CD4-positive, alpha-beta T cell treated with Interleukin-12 subunit alpha and Interleukin-12 subunit beta, for 1 hour (primary cell): ENCODE measurements at places on chromosomes 12 and 14.

- no peak for DNase-seq
Measured at GRCh38 chr12:34398706-34399630, 376.7 kb downstream of the ALG10 start.

GRCh38 chr14:105857220-105857825 is 330.9 kb downstream of the TMEM121 start:
- peak; percentile 36 for DNase-seq

GRCh38 chr12:92573104-92573503 is 129.7 kb upstream of the PLEKHG7 start:
- no peak for DNase-seq

GRCh38 chr12:19749906-19750574 is 310.7 kb downstream of the AEBP2 start:
- no peak for DNase-seq

GRCh38 chr12:16021676-16022075 is 110.5 kb downstream of the DERA start:
- DNase-seq: no peak

- no peak for DNase-seq
Measured at GRCh38 chr12:45257185-45257930, 41.5 kb downstream of the ANO6 start.

DNA sequence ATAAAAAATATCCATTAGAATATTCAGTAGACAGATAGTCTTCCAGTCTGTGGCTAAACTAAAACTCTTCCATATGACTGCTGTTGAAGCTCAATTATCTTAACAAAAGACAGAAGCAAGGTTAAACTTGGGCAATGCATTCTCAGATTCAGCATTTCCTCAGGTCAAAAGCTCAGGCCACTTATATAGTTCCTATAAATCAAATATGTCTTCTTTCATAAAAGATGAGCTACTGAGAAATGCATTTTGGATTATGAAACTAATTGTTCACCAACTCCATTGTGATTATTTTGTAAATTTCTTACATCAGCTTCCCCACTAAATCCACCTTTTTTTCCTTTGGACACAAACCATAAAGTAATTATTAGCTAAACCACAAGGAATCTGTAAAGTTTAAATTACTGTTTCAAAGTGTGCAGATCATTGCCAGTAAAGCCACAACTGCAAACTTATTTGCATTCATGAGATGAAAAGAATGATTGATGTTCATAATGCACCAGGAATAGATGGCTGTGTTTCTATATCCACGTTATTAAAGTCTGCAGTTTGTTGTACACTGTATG is 224.4 kb downstream of the FBXL14 start:
- no peak for DNase-seq

- no peak for DNase-seq
Measured at GRCh38 chr14:54221971-54222370, 174.8 kb upstream of the CDKN3 start.

DNA sequence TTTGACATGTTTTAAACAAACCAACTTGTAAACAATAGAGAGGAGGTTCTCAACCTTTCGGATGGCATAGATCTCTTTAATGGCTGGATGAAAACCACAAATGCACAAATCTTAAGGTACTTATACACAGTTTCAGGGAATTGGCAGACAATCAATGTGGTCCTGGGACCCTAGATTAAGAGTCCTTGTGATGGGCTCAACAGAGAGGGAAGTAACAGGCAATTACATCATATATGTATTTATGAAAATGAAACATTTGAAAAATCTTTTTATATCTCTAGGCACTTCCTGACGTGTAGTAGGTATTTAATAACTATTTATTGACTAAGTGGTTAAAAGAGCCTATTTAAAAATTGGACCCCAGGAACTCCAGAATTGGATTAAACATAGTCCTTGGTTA is 897 bp downstream of the ACTR10 start:
- DNase-seq: no peak

DNA sequence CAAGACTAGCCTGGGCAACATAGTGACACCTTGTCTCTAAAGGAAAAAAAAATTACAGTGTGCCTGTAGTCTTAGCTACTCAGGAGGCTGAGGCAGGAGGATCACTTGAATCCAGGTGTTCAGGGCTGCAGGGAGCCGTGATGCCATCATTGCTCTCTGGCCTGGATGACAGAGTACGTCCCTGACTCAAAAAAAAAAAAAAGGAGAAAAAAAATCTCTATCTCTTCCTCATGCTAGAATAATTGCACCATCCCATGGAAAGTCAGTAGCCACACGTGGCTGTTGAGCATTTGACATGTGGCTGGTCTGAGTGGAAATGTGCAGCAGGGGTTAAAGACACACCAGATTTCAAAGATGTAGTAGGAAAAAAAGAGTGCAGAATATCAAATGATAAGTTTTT is 3.8 kb downstream of the RILPL1 start:
- no peak for DNase-seq

DNA sequence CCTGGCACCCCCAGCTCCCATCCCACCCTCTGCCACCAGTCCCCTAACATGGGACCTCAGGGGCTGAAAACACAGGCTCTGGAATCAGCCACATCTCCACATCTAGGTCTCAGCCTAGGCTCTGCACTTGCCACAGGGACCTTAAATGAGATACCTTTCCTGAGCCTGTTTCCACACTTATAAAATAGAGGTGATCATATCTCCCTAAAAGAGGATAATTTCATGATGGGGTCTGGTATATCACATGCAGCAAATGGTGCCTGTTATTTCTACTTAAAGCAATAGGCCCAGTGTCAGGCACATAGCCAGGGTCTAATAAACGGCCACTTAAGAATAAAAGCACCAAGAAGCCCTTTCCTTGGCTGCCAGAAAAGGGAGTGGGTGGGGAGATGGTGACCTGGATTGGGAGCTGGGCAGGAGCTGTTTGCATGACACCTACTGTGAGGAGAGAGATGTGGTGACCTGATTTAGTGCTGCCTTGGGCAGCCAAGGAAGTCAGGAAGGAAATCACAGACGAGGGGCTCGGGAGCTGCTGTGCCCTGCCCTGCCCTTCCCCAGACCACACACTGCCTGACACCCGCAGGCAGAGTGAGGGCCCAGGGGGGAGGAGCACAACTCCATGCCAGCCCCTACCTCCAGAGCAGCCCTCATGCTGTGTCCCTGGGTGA is 71.2 kb downstream of the IRF2BPL start:
- DNase-seq: peak; percentile 36

DNA sequence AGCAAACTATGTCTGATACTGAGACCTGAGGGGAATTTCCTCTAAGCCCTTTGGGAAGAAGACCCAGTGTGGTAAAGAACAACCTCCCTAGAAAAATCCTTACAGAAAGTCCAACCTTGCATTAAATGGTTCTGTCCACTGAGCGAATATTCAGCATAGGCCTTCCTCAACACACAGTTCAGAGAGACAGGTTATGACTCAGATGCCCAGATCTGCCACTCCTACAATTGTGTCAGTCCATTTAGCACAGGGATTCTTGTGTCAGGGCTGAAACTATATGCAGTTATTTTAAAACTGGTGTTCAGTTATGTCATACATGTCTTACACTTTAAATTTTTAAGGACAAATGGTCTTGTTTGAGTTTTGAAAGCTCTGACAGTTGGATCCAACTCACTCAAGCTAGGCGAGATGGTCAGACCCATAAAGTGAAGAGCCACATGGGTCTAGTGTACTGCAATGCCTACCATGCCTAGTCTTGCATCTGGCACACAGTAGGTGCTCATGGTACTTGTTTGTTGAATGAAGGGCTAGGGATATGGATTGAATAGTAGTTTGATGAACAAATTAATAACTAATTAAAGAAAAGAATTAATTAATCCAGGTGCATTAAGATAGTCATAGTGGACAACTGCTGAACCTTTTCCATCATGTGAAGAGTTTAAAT is 207.5 kb upstream of the PWP1 start:
- DNase-seq: no peak

DNA sequence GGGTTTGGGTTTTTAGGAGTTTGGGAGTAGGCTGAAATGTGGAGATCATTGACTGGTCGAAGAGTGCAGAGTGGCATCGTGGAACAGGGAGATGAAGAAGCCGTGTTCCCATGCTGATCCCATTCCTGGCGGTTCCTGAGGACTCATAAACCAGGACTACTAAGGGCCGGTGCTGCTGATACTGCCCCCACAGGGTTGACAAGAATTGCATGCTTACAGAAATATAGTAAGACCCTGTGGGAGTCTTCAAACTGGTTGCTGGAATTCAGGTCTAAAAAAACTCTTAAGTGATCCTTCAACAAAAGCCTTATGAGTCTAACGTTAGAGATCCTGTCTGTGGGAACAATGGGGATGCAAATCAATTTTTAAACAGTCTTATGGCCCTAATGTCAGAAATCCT is 64.0 kb upstream of the ARHGAP5 start:
- no peak for DNase-seq

DNA sequence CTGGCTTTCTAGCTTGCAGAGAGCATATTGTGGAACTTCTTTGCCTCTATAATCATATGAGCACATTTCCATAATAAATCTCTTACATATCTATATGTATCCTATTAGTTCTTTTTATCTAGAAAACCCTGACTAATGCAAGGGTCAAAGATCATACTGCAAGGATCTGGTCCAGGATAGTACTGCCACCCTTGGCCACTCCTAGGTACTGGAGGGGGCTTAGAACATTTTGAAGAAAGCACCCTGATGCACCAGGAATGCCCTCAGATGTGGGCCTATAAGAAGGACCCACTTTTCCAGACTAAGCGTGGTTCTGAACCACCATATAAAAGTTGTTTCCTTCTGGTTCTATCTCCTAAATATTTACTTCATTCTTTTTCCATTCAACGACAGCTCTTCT is 14.6 kb downstream of the ATXN7L3B start:
- no peak for DNase-seq

- no peak for DNase-seq
Measured at GRCh38 chr12:113796066-113796827, 169.9 kb downstream of the RBM19 start.

GRCh38 chr12:120646044-120646443 is 5.6 kb downstream of the CABP1 start:
- no peak for DNase-seq

GRCh38 chr14:101330416-101331140 is 230.7 kb upstream of the DIO3 start:
- no peak for DNase-seq

DNA sequence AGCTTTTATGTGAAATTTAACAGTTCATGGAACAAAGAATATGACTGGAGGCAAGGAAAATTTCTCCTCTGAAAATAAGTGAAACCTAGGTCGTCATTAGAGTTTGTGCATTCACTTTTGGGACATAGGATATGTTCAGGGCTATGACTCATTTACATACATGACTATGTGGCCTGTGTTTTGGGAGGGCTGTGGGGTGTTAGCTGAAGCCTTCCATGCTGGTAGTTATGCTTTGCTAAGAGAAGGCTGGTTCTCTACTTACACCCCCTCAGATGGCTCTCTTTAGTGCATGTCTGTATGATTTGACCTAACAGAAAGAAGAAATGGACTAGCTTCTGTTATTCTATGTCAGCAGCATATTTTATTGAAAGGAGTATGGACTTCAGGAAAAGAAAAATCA is 416.5 kb upstream of the GARIN6 start:
- no peak for DNase-seq

- no peak for DNase-seq
Measured at GRCh38 chr12:104718304-104718929, 239.7 kb downstream of the SLC41A2 start.

GRCh38 chr14:95815226-95815690 is 61.4 kb upstream of the TUNAR start:
- DNase-seq: no peak

- no peak for DNase-seq
Measured at GRCh38 chr12:128459067-128459466, 192.1 kb downstream of the TMEM132C start.

- no peak for DNase-seq
Measured at GRCh38 chr12:130968611-130969010, 14.9 kb downstream of the ADGRD1 start.

DNA sequence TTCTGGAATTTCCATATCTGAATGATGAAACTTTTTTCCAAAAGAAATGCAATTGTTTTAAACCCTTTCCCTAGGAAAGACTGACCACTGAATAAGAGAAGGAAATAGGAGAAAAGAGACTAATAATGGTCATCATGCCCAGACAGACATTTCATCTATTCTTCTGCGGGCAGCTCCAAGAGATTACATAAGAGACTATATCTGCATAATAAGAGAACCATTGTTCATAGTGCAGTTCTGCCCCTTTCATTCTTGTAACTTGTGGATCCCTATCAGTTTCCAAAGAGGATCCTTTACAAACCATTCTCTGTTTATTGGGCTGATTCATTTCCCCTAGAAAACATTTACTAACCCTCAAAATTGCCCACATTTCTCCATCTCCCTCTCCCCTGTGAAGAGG is 197.8 kb downstream of the FSCB start:
- DNase-seq: no peak

- DNase-seq: peak; percentile 45
Measured at GRCh38 chr12:68451261-68452077, 119.3 kb upstream of the MDM1 start.

- no peak for DNase-seq
Measured at GRCh38 chr12:105253866-105254513, 18.0 kb upstream of the APPL2 start.

DNA sequence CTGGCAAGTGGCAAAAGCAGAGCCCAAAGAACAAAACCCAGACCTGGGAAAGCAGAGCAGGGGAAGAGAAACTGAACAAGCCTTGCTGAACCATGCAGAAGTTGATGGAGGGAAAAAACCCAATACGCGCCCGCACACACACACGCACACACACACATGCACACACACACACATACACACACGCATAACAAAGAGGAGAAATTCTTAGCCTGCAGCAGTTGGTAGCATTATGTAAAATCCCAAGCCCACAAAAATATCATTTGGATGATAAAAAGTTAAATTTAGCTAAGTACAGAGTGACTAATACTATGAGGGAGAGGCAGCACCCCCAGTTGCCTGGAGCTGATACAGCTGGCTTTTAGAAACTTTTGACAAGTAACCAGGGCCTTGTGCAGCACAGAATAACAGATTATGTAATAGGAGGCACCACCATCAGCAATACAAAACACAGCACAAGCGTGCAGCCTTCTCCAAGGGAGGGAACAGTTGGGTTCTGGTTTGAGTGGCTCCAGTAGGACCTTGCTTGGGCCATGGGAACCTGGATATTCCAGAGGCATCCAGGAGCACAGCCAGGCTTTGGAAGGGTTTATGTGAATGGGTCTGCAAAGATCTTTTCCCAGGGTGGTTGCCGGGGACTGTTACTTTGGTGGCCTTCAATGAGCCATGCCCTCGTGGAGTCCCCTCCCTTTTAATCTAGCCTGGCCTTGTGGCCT is 35.3 kb downstream of the PITPNM2 start:
- DNase-seq: peak; percentile 19

DNA sequence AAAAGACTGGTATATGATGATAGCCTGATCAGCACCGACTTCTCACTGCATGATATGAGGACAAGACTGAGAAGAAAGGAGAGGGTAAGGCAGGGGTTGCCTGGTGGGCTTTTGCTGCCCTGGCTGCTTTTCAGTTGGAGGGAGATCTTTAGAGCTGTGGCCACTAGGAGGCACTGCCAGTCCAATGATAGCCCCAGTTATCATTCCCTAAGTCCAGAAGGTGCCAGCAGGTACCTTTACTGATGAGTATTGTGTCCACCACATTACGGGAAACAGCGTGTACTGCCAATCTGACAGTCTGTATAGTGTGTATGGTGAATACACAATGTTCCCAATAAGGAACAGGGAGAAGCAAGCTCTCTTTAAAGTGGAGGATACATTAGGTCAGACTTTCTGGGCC is 55.8 kb upstream of the CCDC175 start:
- peak; percentile 9 for DNase-seq
